ENCODE measurements at places on chromosomes 4 and X.

GRCh38 chr4:139834981-139835391 lies 169.4 kb downstream of the MGST2 start:
- no peak for DNase-seq

DNA sequence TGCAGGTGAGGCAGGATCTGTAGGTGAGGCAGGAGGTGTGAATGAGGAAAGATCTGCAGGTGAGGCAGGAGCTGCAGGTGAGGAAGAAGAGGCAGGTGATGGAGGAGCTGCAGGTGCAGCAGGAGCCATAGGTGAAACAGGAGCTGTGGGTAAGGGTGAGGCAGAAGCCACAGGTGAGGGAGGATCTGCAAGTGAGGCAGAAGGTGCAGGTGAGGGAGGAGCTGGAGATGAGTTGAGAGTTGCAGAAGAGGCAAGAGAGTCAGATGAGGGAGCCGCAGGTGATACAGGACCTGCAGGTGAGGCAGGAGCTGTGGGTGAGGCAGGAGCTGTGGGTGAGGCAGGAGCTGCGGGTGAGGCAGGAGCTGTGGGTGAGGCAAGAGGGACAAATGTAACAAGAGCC lies 27.1 kb upstream of the PNMA3 start:
- no peak for DNase-seq

DNA sequence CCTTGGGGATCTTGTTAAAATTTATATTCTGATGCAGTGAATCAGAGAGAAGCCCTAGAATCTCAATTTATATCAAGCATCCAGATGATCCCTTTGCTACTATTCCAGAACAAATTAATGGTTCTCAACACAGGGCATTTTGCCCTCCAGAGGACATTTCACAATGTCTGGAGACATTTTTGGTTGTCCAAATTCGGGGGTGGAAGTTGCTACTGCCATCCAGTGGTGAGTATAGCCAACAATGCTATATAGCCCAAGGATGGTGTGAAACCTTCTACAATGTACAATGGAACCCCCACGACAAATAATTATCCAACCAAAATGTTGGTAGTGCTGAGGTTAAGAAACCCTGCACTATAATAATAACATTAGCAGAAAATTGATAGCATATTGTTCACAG lies 2440.0 kb downstream of the PCDH7 start:
- no peak for DNase-seq

DNA sequence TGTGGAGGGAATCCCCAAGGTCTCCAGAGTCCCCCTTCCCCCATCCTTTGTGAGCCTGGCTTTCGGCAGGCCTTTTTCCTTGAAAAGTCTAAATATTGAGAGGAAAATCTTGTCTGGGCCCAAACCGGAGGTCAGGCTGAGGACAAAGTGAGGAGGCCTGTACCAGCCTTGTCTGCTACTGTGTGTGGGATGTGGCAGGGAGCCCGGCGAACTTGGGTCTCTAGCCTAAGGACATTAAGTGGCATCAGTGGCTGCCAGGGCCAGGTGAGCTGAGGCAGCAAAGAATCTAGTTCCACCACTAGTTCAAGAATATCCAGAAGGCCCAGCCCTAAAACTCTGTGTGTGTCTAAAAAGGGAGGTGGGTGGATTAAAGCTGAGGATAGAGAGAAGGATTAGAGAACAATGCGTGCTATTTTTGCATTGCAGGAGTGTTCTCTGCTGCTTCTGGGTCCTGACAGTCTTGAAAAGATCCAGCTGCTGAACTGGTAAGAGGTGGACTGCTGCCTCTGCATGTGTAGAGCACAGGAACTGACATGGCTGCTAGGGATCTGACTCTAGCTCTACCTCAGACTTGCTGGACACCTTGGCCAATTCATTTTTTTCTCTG lies 1.2 kb upstream of the AMER1 start:
- no peak for DNase-seq

DNA sequence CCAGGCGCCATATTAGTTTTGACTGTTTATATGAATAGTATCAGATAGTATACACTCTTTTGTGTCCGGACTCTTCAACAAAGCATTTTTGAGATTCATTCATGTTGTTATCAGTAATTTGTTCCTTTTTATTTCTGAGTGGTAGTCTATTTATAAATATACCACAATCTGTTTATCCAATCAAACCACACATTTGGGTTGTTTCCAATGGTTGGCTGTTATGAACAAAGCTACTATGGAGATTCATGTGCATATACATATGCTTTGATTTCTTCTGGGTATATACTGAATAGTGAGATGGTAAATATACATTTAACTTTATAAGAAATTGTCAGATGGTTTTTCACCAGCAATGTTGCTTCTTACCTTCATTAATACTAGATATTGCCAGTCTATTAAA lies 36.8 kb upstream of the TAPT1 start:
- no peak for DNase-seq

DNA sequence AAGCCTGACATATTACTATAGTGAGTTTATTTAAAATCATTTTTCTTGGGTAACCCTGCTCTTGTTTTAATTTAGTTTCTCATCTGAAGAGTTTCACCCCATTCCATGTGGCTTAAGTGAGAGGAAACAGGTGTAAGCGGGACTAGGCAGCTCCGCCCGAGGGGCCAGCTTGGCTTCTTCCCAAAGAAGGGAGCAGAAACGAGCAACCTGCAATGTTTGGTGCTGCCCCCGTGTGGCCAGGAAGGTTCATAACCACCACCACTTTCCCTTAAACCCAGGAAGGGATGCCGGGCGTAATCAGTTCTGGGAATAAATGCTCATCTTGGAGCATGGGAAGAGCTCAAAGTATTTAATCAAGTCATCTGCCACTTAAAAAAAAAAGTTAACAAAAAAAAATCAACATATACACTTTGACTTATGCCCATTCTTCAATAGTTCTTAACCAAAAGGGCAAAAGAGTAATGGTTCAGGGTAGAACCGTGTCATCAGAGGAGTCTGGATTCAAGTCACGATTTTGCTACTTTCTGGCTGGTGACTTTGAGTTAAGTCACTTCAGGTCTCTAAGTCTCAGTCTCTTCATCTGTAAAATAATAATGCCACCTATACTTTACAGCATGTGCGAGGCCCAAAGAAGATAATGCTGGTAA lies 147.9 kb downstream of the NSUN7 start:
- DNase-seq: peak; percentile 82

- no peak for DNase-seq
Measured at GRCh38 chrX:56232221-56233082, at the start of gene KLF8. KLF8 (plus strand) TSS chrX:56232356; CDS start chrX:56233335, 979 bp downstream.

DNA sequence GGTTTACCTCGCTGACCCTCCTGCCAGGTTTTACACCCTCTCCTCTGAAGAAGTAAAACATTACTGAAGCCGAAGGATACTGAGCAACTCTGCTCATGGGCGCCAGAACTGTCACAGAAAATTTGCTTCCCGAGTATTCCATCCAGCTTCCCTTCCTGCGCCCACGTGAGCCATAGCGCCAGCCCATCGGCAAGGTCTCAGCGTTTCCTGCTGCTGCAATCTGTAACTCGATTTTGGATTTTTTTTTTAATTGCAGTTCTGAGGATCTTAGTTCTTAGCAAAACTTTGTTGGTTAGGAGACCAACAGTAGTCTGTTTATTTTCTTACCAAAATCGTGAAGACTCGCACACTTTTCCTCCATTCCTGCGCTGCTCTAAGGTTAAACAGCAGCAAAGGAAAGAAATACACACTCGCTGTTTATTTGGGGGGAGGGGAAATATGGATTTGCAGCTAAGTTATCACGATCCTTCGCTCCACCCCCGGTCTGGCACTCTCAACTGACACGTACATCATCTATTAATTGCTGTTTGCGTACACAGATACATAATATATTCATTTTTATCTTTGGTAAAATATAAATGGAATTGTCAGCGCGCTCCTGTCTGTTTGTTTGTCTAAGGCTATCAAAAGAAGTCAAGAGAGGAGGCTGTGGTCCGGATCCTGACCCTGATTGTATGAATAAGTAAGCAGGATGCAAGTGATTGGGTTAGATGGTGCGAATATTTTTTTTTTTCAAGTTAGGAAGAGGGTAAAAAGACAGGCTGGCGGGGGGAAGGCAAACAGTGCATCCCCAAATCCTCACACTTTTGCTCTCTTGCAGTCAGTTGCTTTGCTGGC lies at the start of gene TLL1:
Gene TLL1, plus strand, starts transcription at position 777 of the 837 bp plus-strand sequence. CDS start 668 bp downstream, outside the sequence.
- DNase-seq: no peak

GRCh38 chr4:14783011-14783877 lies 219.0 kb upstream of the CPEB2 start:
- no peak for DNase-seq

DNA sequence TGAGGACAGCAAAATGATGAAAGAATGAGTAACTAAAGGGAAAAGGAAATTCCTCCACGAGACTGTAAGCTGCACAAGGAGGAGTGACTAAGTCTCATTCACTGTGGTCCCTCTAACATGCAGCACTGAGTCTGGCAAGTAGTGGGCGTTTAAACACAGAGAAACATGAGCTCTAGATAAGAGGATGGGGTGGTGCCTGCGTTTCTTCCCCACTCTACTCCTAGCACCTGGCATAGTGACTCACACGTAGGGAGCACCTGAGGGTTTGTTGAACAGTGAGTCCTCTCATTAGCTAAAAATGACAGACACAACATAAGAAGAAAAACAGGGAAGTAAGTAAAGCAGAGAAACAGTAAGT lies 105.8 kb upstream of the CBR4 start:
- DNase-seq: peak; percentile 50

DNA sequence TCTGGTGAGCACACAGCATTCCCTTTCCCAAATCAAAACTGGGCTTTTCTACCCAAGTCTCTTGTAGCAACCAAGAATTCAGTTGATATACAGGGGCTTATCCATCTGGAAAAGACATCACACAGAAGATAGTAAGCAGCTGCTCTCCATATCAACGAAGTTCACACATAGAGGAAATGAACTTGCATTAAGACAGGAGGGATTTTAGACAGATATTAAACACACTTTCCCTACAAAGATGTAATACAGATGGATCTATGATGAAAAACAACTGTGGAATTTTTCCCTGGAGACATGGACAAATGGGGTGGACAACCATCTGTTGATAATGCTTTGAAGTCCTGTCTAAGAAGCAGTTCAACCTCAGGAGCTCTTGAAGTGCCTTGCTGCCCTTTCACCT lies 9.8 kb upstream of the PDE5A start:
- no peak for DNase-seq

DNA sequence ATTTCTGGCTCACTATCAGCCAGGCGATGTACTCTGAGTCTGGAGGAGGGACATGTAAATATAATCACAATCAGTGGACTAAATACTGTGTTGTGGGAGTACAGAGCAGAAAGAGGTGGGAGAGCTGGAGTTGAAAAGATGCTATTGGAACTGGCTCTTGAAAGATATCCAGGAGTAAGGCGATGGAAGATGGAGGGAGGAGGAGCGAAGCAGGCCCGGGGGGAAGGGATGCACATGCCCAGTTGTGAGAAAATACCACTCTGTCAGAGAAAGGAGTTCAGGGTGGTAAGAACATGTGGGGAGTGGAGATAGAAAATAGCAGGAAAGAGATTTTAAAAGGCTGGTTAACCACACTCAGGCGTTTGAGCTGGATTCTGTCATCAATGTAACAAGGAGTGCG lies 216.9 kb upstream of the ETNPPL start:
- no peak for DNase-seq

DNA sequence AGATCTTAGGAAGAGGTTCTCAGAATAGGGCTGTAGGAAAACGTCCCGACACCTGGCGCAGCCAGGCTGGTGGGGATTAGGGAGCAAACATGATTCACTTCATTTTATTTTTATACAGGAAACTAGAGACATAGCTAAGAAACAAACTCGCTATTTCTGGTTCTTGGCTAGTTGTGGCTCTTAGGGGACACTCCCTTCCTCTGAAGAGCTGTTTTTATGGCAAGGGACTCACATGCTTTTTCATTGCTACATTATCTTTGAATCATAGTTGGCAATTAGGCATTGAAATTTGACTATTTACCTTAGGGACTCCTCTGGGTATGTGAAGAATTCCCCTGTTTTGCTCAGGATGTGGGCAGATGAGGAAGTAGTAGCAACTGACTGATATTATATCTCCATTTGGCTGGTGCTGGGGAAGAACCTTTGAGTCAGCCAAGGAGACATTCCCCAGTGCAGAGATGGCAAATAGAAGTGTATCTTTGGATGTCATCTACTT lies 174.5 kb downstream of the SMIM20 start:
- DNase-seq: no peak

DNA sequence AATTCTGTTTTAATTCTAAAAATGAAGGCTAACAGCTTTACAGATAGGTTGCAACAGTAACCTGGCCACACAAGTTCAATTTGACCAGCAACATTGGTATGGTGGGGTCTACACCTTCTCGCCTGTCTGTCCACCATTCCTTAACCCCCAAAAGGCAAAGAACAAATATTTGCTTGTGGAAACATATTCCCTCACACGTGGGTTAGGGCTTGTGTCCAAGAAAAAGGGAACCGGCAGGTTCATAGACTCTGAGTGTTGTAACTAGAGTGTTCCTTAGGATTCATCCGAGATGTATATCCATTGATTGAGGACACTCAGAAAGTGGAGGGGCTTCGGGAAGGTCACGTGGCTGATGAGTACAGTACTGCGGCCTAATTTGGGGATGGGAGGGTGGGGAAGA lies 54.1 kb downstream of the C4orf51 start:
- DNase-seq: no peak

DNA sequence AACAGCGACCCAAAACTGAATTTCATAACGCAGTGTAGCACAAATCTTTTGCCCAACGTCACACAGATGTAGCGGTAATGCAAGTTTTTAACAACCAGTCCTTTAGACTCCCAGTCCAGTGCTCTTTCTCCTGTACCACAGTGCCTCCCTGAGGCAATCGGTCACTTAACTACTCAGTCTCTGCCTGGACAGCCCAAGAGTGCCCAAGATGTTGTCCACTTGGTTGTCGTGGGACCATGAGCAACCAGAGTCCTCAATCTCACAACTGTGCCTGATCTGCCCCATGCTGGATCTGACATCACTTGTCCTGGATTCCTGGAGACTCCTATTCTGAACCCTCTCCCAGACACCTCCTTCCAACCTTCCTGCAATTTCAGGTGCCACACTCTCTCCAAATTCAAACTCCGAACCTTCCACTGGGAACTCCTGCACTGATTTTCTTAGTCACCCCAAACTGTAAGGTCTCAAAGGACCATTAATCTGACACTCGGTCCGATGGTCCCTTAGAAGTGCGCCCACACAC lies 702 bp downstream of the MMGT1 start:
- DNase-seq: no peak

- DNase-seq: peak; percentile 50
Measured at GRCh38 chrX:10189317-10190268, 32.8 kb downstream of the CLCN4 start.

GRCh38 chr4:174865418-174865985 lies 36.5 kb upstream of the GLRA3 start:
- no peak for DNase-seq
